NCI-H1436 (cell line): ENCODE measurements at places on chromosomes 1 and 21.
A peak's percentile ranks its signal among the peaks of the same experiment; 100 is the strongest.

- no peak for DNase-seq
Observed at GRCh38 chr1:226764533-226764932, 25.5 kb upstream of the ITPKB start.

GRCh38 chr21:17819877-17820229 lies 697 bp upstream of the C21orf91 start:
- peak; percentile 48 for DNase-seq

DNA sequence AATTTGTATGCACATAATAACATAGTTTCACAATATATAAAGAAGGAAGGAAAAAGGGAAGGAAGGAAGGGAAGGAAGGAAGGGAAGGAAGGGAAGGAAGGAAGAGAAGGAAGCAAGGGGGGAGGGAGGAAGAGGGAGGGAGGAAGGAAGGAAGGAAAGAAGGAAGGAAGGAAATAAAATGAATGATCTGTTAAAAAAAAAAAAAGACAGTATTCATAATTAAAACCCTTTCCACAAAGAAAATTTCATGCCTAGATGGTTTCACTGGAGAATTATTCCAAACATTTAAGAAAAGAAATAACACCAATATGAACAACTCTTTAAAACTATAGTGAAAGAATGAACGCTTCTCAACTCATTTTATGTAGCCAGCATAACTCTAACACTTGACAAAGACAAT lies 44.8 kb downstream of the CDKN2C start:
- DNase-seq = no peak

- no peak for DNase-seq
Observed at GRCh38 chr1:44424747-44425146, 19.7 kb downstream of the RNF220 start.

- DNase-seq = no peak
Observed at GRCh38 chr1:8204826-8205225, 113.1 kb upstream of the SLC45A1 start.

DNA sequence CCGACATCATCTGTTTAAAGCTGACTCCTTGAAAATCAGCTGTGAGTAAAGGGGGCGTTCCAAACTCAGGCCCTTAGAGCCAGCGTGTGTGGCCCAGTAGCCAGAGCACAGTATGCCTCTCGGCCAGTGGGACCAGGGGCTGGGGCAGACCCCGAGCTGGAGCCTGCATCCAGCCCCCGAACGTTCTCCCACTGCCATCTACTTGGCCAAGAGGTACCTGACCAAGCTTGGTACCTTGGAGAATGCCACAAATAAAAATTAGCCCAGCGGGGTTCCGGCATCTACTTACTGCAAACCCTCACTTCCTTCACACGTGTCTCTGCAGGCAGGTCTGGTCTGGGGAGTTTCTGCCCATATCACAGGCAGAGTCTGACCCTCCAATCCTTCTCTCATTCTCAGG lies 56.7 kb upstream of the COL6A2 start:
- DNase-seq = no peak

GRCh38 chr21:45737485-45738166 lies 94.1 kb downstream of the PCBP3 start:
- DNase-seq = no peak

DNA sequence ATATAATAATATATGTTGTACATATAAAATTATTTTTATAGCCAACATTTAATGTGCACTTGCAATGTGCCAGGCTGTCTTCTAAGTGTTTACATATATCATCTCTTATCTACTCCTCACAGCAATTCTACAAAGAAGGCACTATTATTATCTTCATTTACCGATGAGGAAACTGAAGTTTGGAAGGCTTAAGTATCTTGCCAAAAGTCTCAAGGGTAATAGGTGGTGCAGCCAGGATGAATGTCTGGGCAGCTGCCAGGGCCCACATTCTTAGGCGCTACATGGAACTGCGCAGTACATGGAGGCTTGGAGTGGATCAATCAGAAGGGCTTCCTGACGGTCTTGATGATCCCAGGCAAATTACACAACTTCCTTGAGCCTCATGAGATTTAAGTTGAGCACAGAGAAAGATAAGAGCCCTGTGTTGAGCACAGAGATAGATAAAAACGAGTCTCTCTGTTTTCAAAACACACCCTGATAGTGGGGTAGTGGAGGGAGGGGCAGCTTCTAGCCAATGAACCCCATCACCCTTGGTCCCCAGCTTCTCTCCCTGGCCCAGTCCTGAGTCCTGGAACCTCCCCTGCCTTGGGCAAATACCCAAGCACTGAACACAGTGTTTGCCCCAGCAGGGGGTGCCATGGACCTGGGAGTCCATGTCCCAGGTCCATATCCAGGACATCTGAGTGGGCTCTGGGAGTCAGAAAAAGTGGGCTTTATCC lies 9.2 kb downstream of the POU3F1 start:
- DNase-seq = no peak

DNA sequence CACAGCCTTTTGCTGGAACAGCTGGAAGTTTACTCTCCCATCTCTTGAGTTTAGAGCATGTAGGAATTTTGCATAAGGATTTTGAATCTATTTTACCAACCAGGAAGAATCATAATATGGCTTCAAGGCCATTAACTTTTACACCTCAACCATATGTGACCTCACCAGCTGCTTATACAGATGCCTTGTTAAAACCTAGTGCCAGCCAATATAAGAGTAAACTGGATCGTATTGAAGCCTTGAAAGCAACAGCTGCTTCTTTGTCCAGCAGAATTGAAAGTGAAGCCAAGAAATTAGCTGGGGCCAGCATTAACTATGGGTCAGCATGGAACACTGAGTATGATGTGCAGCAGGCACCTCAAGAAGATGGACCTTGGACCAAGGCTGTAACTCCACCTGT lies 65.4 kb downstream of the CEP350 start:
- DNase-seq = no peak

- DNase-seq = no peak
Observed at GRCh38 chr21:26144031-26144430, 26.5 kb downstream of the APP start.

DNA sequence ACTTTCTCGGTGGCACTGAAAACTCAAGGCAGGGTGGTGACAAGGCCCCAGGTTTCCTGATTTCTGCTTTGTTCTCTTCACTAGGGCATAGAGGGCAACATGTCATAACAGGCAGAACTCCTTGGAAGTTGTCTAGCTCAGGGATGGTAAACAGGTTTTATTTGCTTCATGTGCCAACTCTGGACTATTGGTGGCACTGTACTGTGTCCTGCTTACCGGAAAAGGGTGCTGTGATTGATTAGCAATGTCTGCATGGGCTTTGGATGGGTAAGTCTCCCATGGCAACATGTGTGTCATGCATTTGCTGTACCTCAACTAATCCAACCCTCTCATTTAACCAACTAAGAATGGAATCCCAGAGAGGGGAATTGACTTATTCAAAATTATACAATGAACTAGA lies 70.7 kb upstream of the USP24 start:
- DNase-seq = no peak

DNA sequence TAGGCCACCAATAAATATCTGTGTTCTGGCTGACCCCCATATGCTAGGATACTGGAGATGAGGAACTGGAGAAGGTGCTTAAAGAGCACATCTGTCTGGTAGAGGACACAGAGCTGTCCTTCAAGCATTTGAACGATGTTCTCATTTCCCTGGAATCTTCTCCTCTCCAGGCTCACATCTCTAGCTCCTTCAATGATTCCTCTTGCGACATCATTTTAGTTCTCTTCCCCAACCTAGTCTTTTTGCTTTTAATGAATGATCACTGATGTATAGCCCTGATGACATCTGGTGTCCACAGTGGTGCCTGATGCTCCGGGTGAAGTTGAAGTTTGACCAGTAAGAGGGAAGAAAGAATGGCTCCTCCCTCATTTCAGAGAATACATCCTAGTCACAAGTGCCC lies 80.8 kb upstream of the UBE2U start:
- no peak for DNase-seq

DNA sequence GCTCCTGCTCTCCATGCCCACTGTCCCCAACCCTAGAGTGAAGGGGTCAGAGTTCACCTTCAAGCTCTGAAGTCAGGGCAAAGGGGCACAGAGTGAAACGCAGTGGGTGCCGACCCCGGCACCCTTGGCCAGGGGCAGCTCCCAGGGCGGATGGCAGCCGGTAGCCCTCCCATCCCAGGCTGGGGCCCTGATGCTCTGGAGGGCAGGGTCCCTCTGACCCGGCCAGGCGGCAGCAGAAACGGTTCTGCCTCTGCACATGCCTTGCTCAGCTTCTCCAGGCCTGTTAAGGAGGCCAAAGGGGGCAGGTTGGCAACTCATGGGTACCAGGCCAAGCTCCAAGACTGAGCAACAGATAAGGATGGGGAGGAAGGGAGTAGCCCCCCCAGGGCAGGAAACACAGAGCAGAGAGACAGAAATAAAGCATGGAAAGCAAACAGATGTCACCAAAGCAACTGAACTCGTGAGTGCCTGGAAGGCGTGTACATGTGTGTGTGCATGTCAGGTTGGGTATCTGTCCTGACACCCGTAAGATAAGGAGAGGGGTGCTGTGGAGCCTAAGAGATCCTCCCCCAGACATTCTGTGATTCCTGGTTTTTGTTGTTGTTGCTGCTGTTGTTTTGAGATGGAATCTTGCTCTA lies 112.3 kb upstream of the IFFO2 start:
- no peak for DNase-seq

- DNase-seq = no peak
Observed at GRCh38 chr1:84855168-84855567, 37.8 kb downstream of the LPAR3 start.

DNA sequence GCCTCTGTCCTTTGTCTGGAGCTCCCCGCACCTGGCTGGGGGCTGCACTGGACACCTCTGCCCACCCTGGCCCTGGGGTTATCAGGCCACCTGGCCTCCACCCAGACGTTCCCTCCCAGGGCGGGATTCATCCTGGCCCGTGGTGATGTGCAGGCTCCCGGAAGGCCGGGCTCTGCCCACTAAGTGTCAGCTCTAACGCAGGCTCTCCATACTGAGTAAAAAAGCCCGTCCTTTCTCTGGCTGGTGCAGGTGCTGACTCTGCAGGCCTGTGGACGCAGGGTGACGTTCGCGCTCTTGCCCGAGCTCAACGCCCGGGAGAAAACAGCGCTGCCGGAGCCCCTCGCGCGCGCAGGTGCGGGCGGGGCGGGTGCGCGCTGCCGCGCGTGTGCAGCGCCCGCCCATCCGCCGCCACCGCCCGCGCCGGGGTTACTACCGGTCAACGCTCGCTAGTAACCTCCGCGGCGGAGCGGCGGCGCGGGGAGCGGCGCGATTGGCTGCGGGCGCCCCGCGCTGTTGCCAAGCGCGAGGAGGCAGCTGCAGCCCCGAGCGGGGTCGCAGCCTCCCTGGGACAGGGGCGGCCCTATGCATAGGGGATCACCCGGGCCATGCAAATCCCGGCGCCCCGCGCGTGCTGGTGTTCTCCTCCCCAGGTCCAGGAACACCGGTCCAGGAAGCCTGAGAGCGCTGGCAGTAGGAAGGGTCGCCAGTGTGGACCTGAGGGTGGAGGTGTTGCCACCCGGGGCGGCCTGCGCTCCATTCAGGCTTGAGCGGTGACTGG lies 15.7 kb downstream of the ABCG1 start:
- peak; percentile 82 for DNase-seq

DNA sequence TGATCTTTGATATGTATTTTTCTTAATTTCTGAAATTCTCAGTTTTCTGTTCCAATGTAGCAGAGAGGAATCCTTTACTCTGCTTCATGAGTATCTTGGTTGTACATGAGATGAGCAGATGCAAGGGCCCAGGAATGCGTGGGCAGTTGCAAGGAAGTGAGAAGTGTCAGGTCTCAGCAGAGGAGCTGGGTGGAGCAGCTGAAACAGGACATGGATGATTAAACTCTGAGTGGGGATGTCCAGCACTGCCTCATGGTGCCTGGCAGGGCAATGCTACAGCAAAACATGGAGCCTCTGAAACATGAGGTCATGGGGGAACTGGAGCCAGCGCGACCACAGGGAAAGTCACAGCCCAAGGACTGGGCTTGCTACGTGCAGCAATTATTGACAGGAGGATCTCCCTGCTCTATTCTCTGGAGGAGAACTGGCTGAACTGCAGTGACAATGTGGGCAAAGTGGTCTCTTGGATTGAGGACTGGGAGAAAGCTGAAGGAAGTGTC lies 48.4 kb downstream of the COLGALT2 start:
- DNase-seq = no peak

- no peak for DNase-seq
Observed at GRCh38 chr21:38702196-38702595, 103.5 kb upstream of the ETS2 start.

- peak; percentile 48 for DNase-seq
Observed at GRCh38 chr1:46489638-46490405, at the start of gene DMBX1. Gene DMBX1, plus strand, starts transcription at chr1:46489836. Its CDS starts 17,175 bp downstream, at chr1:46507011.

GRCh38 chr1:183896466-183897048 lies 91.6 kb downstream of the RGL1 start:
- no peak for DNase-seq

DNA sequence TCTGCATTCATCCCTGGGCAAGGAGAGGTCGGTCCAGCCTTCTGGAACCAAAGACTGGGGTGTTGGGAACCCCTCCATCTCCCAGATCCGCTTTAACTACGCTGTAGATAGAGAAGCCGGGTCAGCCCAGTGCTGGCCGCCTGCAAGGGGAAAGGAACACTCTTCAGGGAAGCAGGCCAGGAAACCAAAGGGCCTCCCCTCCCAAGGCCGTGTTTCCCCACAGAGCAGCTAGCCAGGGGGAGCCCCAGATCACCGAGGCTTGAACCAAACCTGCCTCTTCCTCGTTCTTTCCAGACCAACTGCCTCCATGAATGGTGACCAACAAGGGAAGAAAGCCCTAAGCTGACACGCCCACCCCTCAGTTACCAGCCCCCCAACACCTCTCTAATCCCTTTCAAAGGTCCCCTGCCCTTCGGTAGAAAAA lies 1.2 kb upstream of the CHD5 start:
- no peak for DNase-seq

DNA sequence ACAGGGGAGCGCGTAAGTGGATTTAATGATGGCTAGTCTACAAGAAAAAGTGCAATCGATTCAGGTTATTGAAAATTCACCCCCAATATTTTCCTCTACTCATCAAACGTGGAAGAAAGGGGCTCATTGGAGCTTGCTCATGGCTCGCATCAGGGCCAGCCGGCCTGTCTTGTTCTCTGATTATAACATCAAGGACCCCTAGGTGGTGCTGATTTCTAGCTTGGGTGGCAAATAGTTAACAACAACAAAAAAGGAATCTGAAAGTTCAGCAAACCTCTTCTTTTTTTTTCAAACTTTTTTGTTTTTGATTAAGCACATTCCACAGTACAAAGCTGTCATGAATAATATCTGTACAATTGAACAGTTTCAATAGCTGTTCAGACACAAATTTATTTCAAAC lies 35.8 kb upstream of the SOD1 start:
- DNase-seq = no peak

DNA sequence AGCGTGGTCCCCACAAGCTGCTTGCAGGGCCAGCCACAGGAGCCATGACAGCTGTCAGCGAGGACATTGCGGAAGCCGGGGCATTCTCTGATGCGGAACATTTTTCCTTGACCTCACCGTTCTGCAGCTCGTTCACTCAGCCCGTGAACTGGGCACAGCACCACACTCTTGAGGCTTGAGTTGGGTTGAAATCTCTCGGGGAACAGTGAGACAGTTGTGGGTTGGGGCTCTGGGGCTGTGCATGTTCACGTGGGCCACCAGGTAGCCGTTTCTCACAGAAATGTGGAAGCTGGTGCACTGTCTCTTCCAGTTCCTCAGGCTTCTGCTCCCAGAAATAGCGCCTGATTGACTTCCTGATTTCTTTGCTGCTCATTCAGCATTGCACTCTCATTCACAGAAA lies 69.8 kb downstream of the SPSB1 start:
- DNase-seq = no peak

- DNase-seq = no peak
Observed at GRCh38 chr1:224696891-224697765, 81.0 kb downstream of the CNIH3 start.

- no peak for DNase-seq
Observed at GRCh38 chr21:32364796-32365195, 28.0 kb downstream of the URB1 start.
